ENCODE measurements at places on chromosomes 6 and 20.
A peak's percentile ranks its signal among the peaks of the same experiment; 100 is the strongest.

DNA sequence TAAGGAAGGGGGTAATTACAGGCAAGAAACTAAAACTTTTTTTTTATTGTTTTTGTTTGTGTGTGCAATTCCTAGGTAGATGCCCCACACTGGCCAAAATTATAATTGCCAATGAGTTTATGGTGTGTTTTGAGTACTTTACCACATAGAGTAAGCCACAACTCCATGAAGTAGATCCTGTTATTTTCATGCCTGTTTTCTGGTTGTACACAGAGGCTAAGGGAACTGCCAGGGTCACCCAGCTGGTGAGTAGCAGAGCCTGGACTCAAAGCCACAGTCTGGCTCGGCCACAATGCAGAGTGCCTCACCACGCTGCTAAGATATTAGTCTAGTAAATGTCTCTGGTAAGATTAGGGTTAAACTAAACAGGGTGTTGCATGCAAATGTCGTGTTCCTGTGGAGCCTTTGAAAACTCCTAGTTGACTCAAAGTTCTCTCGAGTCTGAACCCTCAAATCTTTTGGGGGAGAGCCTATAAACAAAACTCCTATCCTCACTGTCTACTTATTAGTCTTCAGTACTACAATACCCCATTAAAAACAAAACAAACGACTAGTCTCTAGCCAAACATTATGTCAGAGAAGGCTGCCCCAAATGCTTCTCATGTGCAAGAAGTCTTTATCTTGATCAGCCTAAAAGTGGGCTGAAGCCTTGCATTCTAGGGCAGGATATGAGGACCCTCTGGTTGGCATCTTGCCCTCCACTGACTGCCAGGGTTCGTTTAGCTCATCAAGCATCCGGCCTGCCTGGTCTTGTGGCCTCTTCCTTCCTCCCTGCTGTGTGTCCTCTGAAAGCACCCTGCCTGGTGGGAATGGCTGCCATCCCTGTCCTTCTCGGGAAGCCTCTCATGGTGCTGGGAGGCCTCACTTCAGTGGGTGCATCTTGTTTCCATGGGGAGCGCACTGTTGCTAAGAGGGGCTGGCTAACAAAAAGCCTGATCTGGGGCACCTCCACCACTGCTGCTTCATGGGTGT lies 4.2 kb downstream of the DUSP22 start:
- peak; percentile 55 for DNase-seq

DNA sequence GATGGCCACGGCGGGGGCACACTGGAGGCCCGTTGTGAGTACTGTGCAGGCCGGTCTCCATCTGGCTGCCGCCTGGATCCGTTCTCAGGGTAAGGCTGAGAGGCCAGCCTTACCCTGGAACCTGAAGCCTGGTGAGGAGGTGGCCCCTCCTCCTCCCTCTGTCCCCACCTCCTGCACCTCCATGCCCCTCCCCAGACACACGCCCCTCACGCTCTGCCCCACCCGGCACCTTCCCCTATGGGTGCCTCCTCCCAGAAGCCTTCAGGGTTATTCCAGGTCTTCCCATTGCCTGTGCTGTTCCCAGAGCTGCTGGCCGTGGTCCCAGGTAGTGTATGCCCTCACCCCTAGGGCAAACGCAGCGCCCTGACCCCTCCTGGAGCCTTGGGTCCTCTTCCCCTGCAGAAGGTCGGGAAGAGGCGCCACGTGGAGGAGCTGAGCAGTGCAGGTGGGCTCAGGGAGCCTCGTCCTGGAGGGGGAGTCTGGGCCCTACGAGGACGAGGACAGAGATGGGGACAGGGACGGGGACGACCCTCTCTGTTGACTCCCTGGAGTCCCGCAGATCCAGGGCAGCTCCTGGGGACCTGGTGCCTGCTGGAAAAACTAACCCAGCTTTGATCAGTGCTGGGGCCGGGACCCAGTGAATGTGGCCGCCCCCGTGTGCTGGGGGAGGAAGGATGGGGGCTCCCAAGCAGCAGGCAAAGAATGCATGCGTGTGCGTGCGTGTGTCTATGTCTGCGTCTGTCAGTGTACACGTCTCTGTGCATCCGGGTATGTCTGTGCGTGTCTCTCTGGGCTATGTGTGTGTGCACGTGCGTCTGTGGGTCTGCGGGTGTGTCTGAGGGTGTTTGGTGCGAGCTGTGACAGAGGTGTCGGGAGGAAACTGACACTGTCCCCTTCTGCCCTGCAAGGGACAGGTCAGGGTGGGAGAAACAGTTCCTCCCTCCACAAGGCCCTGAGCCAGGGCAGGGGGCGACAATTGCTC lies 8.2 kb upstream of the HRH3 start:
- peak; percentile 29 for DNase-seq

- no peak for DNase-seq
Measured at GRCh38 chr6:8182902-8183665, 80.7 kb upstream of the EEF1E1 start.

GRCh38 chr6:135867332-135867731 lies 15.8 kb downstream of the PDE7B start:
- DNase-seq = no peak

- DNase-seq = peak; percentile 25
Measured at GRCh38 chr6:136921381-136921935, 643 bp upstream of the SLC35D3 start.

GRCh38 chr6:6750594-6751265 lies 162.2 kb downstream of the LY86 start:
- no peak for DNase-seq

- DNase-seq = no peak
Measured at GRCh38 chr6:86128130-86128814, 485.6 kb upstream of the SYNCRIP start.

- DNase-seq = peak; percentile 36
Measured at GRCh38 chr20:16491294-16491905, 81.8 kb downstream of the KIF16B start.

DNA sequence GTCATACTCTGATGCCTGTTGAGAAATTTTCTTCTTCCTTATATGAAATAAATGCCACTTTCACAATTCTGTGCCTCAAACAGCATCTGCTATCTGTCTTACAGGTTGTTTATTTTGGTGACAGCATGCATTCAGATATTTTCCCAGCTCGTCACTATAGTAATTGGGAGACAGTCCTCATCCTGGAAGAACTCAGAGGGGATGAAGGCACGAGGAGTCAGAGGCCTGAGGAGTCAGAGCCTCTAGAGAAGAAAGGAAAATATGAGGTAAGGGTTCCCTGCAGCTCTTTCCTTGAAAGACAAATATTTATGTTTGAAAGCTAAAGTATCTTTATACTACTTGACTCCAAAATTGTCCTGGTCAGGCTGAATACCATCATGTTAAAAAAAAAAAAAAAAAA lies 15.8 kb downstream of the TSPYL4 start:
- no peak for DNase-seq

- no peak for DNase-seq
Measured at GRCh38 chr20:19284400-19285178, 72.1 kb downstream of the SLC24A3 start.

- no peak for DNase-seq
Measured at GRCh38 chr6:115456848-115457247, 603.8 kb downstream of the FRK start.

DNA sequence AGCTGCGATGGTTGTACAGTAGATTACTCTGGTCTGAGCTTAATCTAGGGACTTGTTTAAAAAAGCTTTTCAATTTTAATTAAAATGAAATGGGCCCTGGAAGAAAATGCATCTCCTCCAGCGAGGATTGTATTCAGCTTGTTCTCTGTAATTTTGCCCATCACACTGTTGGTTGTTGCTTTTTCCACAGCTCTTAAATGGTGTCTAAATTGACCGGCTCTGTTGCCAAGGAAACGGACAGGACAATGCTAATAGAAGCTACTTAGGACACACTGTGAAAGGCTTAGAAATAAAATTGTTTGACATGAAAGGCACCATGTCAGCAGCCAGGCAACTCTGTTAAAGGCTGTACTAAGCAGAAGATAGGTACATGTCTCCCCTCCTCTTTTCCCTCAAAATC lies 116.7 kb upstream of the NRSN1 start:
- no peak for DNase-seq

DNA sequence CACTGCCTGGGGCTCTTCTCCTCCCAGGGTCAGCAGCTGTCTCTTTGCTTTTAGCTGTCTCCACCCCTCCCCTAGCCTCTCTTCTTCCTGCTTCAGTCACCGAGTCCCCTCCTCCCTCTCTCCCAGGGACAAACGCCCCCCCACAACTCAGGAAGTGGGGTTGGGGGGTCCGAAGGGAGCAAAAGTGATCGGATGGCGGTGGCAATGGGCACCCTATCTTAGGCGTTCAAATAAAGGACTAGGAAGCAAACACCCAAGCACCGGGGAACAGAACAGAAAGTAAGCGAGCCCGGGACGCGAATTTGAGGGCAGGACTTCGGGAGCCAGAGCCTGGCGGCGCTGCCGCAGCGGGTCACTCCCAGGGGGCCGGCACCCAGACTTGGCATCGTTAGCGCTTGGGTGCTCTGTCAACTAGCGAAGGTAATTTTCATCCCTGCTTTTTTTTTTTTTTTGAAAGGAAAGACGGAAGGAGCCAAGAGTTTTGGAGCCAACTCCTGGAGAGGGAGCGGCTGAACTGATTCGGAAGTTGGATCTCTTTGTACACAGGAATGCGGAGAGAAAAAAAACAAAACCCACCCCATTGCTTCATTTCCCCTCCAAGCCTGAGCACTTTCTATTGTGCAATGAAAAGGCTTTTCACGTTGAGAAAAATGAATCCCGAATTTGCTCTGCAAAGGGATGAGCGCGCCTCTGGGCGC lies 815 bp upstream of the ITPR3 start:
- DNase-seq = peak; percentile 63

- DNase-seq = peak; percentile 12
Measured at GRCh38 chr6:16519265-16520242, 241.7 kb downstream of the ATXN1 start.

GRCh38 chr20:12947691-12948090 lies 61.1 kb upstream of the SPTLC3 start:
- DNase-seq = no peak

- DNase-seq = no peak
Measured at GRCh38 chr20:48348022-48348421, 479.8 kb downstream of the PREX1 start.

GRCh38 chr6:22926790-22927354 lies 357.5 kb downstream of the HDGFL1 start:
- DNase-seq = no peak

DNA sequence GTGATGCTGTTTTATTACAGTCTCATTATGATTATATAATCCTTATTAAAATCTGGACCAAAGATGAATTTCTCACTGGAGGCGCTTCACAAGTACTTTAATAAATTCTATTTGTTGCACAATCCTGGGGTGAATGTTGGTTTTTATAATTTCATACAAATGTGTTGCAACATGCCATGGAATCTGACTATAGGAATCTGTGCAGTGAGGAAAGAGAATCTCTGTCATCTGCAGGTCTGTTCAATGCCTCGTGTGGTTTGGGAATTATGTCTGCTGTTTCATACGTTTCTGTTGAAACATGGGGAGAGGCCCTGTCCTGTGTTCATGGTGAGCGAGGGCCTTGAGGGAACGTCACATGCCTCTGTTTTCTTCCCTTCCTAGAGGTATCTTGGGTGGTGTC lies 277.3 kb downstream of the CDH4 start:
- no peak for DNase-seq

DNA sequence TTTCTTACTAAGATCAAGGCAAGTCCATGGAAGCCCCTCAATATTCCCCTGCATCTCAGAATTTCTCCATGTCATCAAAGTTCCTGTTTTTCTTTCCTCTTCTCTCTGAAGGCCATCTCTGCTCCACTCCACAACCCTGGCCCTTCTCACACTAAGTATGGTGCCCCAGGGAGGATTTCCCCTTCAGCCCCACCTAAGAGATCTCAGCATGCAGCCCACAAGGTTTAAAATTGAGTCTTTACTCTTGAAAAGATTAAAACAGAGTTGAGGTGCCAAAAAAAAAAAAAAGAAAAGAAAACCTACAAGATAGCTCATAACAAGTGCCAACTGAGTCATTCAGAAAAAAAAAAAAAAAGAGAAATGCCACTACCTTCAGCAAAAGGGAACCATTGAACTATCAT lies 36.5 kb upstream of the TNFAIP3 start:
- DNase-seq = no peak

GRCh38 chr20:44115762-44116644 lies 71.0 kb downstream of the JPH2 start:
- no peak for DNase-seq

DNA sequence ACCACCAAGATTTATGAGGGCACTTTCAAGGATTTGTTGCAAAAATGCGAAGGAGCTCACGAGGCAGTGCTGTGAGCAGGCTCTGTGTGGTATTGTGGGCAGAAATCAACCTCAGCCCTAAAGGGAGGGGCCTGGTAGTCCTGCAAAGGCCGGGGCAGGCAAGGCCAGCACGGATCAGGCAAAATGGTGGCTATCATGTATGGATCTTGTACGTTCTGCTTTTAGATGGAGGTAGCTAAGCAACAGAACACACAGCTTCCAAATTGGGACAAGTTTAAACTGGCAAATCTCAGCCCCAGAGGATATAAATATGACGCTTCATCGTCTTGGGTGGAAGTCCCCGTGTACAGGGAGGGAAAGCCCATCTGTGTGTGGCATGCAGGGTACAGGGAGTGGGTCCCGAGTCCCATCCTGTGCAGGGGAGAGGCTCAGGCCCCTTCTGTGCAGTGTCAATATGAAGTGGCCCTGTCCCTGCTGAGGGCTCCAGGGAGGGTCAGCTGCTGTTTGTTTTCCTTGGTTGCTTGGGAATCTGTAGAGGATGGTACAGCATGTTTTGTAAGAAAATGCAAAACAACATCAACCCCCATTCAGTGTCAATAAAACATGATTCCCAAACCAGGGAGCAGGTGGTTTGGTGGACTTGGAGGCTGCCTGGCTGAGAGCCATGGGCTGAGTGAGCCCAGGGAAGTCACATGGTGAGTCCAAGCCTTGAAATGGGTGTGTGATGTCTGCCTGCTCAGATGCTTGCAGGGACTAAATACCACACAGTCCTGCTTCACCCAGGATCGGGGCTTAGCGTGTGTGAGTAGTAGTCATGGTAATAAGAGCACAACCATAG lies 113.0 kb downstream of the SYCP2 start:
- DNase-seq = no peak

- no peak for DNase-seq
Measured at GRCh38 chr6:166439366-166440091, 56.8 kb upstream of the MPC1 start.

DNA sequence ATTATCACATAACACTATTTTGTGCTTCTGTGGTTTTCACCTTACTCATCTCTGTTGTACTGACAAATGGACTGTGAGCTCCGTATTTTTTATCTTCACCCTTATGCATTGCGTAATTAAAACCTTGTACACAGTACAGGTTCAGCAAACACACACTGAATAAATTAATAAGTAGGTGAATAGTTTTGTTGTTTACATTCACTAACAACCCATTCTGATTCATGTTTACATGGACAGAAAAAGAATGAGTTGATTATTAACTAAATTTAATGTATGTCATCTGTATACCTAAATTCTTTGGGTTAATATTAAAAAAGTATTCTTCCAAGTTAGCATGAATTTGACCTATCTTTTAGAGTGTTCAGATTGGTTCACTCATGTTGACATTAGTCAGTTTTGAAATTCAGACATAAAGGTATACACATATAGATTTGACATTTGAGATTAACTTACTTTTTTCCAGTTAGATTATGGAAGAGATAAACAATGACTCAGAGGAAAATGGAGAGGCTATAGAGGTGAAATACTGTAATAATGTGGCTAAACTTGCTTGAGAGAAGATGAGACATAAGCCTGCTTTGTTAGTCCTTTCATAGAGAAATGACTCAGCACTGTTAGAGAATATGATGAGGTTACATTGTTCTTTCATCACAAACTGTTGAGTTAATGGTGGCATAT lies 541.7 kb upstream of the FLRT3 start:
- no peak for DNase-seq

- peak; percentile 93 for DNase-seq
Measured at GRCh38 chr20:44609516-44610312, 27.3 kb downstream of the PKIG start.

GRCh38 chr6:95232446-95232845 lies 344.9 kb upstream of the MANEA start:
- no peak for DNase-seq

GRCh38 chr6:89966913-89967312 lies 72.6 kb downstream of the GJA10 start:
- DNase-seq = no peak
